ENCODE measurements at places on chromosomes 6 and 20. TPM values are rescaled to one million over a fixed set of nuclear protein-coding genes. Genes with fewer than 3 reads are reported as not detected.

DNA sequence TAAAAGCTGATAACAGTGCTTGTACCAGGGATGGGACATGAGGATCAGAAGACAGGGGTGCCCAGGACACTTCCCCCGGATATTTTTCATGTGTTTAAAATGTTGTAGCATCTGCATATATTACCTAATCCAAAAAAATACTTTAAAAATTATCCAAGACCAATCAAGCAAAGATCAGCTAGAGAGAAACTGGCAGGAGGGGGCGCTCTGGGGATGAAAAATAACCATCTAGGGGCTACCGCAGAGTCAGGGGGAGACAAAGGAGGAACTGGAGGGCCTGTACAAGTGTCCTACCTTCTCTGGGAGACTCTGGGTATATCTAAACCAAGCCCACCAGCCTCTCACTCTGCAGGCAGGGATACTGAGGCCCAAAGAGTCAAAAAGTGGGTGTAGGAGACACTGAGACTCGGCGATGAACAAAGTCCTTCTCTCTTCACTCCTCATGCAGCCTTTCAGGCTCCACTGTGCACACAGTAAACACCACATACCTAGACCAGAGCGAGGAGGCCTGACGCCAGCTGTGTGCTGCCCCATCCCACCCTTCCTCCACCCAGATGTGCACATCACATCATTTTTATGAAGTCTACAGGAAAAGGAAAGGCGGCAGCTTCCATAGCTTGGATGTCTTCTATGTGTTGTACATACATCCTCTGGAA lies 9.8 kb downstream of the RIMS4 start:
- no peak for DNase-seq

GRCh38 chr6:113668641-113669408 lies 188.3 kb upstream of the MARCKS start:
- no peak for DNase-seq

DNA sequence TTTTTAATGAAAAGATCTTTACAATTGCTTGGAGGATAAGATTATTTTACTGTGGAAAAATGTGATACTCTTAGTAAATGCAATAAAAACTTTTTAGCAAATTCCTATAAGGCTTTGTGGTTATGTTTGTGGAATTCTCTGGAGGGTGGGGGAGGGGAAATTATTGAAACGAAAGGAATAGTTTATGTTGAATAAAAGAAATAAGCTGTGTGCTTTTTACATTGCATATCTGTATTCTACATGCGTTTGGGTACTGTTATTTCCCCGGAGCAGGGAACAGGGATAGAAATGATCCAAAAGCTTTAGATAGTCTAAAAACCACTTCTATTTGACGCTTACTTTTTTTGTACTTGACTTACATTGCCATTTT lies 143.8 kb downstream of the SLC16A10 start:
- peak; percentile 19 for DNase-seq

Gene DPM1
- 198 TPM for total RNA-seq

Gene EPPIN
- total RNA-seq: not detected

Gene ZKSCAN8
- 20.6 TPM for total RNA-seq

Gene RNF8
- 48.7 TPM for total RNA-seq

Measured in M059J (cell line).